Natural killer cell (primary cell): ENCODE measurements at places on chromosomes 12 and 14. TPM values are rescaled to one million over a fixed set of nuclear protein-coding genes. Genes with fewer than 3 reads are reported as not detected.

GRCh38 chr14:32453857-32454810 lies 125.0 kb downstream of the AKAP6 start:
- DNase-seq = no peak

DNA sequence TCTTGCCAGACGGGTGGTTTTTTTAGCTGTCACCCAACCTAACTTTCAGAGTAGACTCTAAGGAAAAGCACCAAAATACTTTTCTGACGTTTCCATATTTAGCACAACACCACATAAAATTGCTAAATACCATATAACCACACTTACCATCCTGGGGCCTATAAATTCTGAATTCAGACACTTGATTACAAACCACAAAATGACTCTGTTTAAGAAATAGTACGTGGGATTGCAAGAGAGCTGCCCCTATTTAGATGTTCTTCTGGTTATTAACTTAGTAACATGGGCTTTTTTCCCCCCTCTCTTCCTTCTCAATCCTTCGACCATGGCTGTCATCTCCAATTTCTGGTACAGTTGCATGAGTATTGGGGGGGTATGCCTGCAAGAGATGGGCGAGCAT lies 287.7 kb downstream of the BMP4 start:
- no peak for DNase-seq

DNA sequence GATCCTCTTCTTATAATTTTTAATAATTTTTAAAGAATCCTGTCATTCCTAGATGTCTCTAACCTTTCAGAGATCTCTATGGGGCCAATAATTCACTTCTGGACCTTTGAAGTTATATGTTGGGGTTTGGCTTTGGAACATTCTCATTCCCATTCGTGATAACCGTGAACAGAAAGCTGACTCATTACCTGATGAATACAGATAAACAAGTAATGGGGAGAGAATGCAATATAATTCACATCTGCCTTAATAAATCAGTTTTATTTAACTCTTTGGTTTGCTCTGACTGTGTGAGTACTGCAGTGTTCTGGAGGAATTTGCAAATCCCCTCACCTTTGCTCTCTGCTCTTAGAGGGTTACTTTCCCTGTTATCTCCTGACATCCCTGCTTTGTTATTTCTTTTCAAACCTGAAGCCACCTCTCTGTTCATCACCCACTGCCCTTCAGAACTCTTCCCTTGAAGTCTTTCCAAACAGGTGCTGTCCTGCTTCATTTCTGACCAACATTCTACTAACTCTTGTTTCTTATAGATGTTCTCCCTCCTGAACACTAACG lies 79.6 kb upstream of the SLC38A2 start:
- no peak for DNase-seq

DNA sequence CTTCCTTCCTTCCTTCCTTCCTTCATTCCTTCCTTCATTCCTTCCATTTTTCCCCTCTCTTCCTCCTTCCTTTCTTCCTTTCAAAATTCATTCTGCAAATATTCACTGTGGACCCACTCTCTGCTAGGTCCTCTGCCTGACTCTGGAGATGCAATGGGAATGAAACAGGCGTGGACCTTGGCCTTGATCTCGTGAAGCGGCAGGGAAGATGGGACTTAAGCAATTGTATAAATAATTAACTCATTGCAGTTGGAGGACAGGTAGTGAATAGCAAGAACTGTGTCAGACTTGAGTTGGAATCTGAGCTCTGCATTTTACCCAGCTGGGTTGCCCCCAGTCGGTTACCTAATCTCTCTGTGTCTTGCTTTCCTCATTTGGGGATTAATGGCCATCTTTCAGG lies 230.6 kb upstream of the LHX5 start:
- DNase-seq = no peak

The SMIM41 gene
- not detected for total RNA-seq

The RD3L gene
- not detected for total RNA-seq

GRCh38 chr14:24360281-24360680 lies 7.7 kb upstream of the NFATC4 start:
- no peak for DNase-seq
